ENCODE measurements at places on chromosomes 2 and 18.

GRCh38 chr2:130756874-130757668 is 1.7 kb downstream of the AMER3 start:
- no peak for DNase-seq

DNA sequence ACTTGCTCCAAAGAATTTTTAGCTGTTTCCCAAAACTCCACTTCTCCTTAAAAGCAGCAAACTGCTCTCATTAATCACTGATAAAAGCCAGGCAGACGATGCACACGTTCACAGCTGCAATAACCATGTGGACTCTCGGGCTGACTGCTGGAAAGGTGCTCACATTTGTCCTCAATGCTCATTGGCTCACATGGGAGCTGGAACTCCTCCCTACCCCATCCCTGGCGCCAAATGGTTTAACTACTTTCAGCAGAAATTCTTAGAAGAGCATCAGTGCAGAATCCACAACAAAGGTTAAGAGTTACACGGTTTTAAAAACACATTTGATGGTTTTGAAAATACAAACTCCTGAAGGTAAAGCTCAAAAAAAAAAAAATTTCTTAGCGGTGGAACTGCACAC is 117.1 kb downstream of the NOL10 start:
- no peak for DNase-seq

DNA sequence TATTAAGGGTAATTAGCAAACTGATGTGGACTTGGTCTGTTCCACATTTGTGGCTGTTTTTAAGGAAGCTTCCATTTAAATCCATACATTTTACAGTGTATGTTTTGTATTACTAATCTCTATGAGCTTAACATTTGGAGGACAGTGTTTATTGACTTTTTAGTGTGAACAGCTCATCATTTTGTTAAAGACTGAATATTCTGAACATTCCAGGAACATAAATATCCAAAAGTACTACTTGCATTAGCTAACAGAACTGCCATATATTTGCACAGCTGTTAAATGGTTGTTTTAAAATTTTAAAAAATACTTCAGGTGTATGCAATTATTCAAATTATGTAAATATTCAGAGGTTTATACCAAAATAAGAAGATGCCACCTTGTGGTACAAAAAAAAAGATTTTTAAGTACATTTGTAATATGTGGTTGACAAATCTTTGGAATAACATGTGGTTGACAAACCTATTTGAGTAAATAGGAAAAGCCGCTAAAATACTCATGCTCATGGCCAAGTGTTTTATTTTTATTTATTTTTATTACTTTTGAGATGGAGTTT is 439.7 kb upstream of the FANCL start:
- no peak for DNase-seq

DNA sequence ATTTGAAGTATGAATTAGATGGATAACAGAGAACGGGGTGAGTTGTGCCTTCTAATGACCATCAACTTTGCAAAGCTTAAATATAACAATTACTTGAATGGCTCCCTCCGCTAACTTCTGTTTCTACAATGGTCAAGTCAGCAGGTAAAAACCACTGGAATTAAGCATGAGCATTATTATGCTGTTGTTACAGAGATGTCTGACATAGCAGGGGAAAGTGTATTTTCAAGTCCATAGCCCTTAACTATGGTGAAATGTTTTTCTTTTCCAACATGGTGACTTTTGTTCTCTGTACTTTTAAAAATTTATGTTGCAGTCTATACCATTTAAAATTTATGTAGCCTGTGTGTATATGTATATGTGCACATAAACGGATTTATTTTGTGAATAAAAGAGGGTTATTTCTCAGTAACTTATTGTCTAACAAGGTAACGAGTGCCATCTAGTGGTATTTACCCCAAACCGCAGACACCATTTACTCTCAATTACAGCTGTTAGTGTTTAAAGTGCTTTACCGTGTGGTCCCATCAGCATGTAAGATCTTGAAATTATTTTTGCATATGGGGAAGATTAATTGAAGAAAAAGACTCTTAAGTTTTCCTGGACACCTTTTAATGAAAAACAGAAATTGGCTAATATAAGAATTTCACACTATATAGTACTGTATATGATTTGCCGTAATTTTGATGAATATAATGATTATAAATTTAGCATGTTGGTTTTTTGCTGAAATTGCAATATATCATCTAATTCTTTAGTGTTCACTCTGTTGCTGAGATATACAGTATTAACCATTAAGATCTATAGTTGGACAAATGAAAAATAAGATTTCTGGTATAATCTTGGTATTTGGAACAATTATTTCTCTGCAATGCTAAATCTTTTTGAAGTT is 78.2 kb downstream of the UBE2E3 start:
- DNase-seq = no peak

DNA sequence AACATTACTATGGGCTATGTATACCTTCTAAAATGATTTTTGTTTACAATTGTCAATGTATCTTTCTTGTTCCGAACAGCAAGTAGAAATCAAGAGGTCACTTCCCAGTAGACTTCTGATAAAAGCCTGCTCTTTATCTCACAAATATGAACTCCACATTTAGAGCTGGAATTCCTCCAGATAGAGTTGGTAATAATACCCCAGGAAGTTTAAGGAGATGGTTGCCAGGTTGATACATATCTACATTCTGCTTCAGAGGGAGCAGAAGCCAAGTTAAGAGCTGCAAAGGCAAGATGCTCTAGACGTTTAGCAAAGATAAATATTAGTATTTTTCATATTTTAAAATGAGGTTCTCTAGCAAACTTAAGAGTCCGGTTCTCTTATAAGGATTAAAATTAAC is 267.0 kb downstream of the ERBB4 start:
- DNase-seq = no peak

DNA sequence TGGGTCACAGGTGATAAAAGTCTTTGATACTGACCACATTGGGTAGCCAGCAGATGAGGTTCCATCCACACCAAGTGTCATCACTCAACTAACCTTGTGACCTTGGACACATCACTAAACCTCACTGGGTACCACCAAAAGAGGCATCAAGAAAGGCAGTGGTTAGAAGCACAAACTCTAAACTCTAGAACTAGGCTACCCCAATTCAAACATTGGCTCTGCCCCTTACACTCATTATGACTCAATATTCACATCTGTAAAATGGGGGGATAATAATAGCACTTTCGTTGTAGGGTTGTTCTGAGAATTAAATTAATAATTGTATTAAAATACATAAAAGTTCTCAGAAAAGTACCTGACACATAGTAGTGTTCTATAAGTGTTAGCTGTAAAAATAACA is 15.8 kb upstream of the SMAD7 start:
- no peak for DNase-seq

- DNase-seq = no peak
These were observed 664.8 kb downstream of the STK39 start for GRCh38 chr2:167582619-167583018.

- DNase-seq = no peak
These were observed 57.5 kb upstream of the AGPS start for GRCh38 chr2:177334940-177335543.

GRCh38 chr2:105570326-105570725 is 171.5 kb upstream of the FHL2 start:
- no peak for DNase-seq

DNA sequence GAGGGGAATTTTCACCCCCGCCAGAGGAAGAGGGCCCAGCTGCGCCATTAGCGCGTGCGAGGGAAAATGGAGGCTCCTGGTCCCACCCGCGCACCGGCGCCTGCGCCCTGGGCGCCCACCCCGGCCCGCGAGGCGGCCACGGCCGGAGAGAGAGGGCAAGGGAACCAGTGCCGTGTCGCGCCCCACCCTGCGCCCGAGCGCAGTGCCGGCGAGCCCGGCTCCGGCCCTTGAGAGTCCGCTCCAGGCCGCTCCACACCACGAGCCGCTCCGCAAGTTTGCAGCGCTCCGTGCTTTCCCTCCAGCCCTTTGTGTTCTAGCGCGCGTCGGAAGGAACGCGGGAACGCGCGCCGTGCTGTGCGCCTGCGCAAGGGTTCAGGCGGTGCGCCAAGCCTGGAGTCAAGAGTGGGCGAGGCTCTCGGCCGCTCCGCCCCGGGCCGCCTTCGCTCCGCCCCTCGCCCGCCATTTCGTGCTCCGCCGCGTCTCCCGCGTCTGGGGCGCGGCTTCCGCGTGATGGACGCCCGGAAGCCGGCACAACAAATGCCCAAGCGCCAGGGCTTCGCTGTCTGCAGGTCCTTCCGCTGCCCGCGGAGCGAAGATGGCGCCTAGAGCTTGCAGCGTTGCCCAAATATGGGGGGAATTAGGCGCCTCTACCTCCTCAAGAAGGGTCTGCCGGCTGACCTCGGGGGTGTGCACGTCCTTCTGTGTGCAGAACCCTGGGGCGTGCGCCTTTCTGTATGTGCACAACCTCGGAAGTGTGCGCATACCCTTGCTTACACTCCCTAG is 46.1 kb upstream of the PTMA start:
- peak; percentile 98 for DNase-seq

GRCh38 chr2:158125756-158126498 is 24.3 kb downstream of the UPP2 start:
- DNase-seq = no peak

DNA sequence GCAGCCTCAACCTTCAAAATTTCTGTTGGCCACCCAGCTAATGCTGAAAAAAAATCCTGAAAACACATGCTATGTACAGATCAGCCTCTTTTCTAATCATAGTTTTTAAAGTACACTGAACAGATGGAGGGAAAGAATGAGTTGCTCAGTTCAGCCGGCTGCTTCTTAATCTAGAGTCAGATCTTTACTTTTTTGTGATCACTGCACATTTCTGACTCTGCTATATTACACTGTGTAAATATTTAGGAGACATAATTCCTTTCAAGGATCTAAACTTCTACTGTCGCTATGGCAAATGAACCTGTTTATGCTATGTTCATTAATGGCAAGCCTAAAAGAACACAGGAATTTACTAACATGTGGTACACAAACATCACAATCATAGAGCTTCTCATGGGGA is 114.2 kb downstream of the SRBD1 start:
- DNase-seq = no peak

DNA sequence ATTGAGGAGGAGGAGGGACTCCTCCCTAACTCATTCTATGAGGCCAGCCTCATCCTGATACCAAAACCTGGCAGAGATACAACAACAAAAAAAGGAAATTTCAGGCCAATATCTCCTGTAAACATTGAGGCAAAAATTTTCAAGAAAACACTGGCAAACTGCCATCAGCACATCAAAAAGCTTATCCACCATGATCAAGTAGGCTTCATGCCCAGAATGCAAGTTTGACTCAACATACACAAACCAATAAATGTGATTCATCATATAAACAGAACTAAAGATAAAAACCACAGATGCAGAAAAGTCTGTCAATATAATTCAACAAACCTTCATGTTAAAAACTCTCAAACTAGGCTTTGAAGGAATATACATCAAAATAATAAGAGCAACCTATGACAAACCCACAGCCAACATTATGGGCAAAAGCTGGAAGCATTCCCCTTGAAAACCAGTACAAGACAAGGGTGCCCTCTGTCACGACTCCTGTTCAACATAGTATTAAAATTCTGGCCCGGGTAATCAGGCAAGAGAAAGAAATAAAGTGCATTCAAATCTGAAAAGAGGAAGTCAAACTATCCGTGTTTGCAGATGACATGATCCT is 1014.3 kb downstream of the CBLN2 start:
- no peak for DNase-seq

DNA sequence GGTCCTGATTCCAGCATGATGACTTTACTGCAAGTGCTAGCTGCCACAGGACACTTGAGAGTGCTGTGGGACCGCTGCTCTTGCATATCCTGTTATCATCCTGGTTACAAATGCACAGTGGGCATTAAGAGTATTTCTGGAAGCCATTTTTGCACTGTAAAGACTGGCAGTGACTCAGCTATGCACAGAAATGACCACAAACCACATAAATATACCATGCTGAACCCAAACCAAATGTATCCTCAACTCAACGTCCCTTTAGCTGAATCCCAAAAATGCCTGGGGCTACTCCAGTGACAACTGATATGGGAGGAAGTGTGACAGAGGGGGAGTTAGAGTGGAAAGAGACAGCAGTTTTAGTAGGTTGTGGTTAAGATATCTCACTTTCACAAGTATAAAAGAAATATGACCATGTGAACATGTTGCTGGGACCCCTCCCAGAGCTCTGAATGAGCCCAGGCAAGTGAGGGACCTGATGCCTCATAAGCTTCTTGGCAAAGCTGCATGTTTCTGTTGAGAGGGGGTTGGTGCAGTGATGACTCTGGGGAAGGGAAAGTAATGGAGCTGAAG is 37.3 kb downstream of the RHBDD1 start:
- peak; percentile 19 for DNase-seq

DNA sequence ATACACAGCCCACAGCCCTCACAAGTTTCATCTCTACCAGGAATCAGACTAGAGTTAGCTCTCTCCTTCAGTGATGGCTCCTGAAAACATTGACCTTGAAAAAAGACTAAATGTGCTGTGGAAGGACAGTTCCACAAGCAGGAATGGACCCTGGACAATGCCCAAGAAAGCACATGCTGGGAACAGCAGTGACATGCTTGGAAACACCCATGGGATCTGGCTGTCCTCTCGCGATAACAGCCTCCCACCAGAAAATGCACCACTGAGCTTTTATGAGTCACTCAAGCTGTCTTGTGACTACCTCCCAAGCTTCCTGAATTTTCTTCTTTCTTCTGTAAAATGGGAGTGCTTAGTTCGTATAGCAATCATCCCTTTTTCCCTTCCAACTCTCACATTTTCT is 269.2 kb downstream of the LRATD1 start:
- no peak for DNase-seq

GRCh38 chr2:121066526-121066925 is 218.5 kb downstream of the TFCP2L1 start:
- DNase-seq = no peak

DNA sequence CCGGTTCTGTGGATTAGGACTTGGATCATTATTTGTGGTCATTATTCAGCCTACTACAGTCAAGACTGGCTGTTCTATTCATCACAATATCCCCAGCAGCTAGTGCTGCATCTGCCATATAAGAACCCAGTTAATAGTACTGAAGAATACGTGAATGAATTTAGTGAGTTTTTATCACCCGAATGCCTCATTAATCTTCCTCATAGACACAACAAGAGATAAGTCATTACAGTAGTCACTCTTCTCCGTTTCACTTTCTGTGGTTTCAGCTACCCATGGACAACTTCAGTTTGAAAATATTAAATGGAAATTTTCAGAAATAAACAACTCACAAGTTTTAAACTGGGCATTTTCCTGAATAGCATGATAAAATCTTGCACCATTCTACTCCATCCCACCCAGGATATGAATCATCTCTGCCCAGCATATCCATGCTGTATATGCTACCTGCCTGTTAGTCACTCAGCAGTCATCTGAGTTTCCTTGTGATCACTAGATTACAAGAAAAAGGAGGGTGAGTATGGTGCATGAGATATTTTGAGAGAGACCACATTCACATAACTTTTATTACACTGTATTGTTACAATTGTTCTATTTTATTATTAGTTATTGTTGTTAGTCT is 363.7 kb upstream of the CHAC2 start:
- DNase-seq = no peak
